ENCODE measurements at places on chromosomes 12 and 14. TPM values are rescaled to one million over a fixed set of nuclear protein-coding genes. Genes with fewer than 3 reads are reported as not detected.

- DNase-seq = no peak
These were observed 171.1 kb downstream of the PRKCH start for GRCh38 chr14:61492474-61492873.

SERPINA9 gene
- not detected for polyA plus RNA-seq

CLEC1B gene
- not detected for polyA plus RNA-seq

DLK1 gene
- not detected for polyA plus RNA-seq

- DNase-seq = no peak
These were observed 8.1 kb downstream of the SHMT2 start for GRCh38 chr12:57237596-57237931.

DNA sequence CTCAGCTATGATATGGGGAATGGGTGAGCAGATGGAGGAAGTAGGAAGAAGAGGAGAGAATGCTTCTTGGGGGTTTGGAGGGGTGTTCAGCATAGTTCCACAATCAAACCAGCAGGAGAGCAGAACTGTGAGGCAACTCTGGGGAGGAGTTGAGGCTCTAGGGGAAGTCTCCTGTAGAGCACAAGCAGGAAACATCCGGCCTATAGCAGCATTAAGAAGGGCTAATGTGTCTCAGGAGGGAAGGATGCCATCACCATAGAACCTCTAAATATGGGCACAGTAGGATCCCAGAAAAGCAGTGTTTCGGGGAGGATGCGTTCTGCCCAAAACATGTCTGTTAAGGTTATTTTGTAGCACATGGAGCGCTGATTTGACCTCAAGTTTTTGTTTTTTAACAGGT is 8.4 kb upstream of the SALL2 start:
- no peak for DNase-seq

- no peak for DNase-seq
These were observed 1.7 kb downstream of the TUBA1A start for GRCh38 chr12:49187184-49187583.

- no peak for DNase-seq
These were observed 64.7 kb downstream of the MAP3K9 start for GRCh38 chr14:70744641-70745040.

SAMD15 gene
- 0.77 TPM for polyA plus RNA-seq

DNA sequence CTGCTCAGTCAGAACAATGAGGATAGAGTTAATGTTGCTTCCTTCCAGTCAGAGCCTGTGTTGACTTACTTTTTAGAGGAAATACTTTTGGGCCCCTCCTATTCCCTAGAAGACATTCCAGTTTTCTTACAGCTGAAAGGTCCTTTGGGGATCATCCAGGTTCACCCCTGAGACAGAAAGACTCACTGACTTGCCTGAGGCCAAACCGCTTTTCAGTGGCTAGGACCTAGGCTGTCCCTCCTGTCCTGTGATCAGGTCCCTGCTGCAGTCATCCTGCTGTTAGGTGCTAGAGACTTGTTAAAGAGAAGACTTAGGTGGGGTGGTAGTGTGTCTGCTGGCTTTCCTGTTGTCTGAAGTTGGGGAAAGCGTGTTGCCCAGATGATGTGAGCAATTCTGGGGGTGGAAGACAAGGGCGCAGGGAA is 39.6 kb downstream of the SUSD6 start:
- no peak for DNase-seq

MIP gene
- polyA plus RNA-seq = not detected

DNA sequence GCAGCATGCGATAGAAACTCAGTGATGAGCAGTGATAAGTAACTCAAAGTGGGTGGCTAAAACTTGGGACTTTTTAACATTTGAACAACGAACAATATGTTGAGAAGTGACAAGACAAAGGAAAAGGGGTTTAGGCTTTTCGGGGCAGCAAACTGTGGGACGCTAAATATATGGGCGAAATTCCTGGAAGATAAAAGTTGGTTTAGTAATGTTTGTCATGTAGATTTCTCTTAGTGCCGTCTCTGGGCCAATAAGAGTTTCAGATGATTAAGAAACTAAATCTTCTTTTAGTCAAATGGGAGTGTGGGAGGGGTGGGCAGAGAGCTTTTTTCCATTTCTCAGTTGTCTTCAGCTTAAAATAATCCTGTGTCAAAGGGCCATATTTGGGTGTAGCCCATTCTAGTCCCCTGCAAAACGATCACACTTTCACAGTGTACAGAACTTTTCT is 41.7 kb upstream of the FUT8 start:
- DNase-seq = no peak

DNA sequence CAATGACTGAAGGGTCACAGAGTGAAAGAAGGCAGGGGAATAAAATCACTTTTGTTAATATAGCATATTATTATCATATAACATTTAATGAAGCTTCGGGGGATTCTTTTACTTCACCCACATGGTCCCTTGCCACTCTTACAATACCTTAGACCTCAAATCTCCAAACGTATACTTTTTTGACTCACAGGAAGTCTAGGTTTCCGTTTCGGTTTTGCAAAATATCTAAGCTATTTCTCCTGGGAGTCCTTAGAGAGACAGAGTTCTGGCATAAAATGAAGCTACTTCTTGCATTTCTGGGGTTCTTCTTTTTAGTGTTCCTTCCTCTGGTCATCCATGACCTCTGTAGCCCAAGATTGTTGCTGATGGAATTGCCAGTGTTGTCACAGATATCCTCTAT is 590.5 kb upstream of the ATP2B1 start:
- DNase-seq = no peak

DNA sequence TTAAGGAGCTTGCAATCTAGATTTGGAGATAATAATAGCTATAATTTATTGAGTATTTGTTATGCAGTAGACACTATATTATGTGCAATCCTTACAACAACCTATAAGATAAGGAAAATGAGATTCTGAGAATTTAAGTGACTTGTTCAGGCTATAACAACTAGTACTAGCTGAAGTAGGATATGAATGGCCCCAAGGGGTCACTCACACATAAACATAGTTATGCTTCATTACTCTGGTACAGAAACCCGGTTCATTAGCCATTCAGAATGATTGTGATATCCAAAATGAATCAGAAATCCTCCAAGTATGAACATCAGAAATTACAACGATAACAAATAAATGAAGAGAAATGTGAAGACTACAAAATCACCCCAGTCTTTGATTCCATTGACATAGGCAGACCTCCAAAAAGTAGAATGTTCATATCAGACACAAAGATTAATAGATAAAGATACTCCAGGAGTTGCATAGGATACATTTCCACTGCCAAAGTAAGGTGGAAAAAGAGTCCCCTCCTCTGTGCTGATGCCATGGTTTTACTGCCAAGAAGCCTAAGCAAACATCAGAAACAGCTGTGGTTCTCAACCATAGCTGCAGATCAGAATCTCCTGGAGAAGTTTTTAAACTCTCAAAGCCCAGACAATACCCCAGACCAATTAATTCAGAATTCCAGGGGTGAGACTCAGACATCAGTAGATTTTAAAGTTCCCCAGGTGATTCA is 8.6 kb upstream of the NID2 start:
- DNase-seq = no peak

DNA sequence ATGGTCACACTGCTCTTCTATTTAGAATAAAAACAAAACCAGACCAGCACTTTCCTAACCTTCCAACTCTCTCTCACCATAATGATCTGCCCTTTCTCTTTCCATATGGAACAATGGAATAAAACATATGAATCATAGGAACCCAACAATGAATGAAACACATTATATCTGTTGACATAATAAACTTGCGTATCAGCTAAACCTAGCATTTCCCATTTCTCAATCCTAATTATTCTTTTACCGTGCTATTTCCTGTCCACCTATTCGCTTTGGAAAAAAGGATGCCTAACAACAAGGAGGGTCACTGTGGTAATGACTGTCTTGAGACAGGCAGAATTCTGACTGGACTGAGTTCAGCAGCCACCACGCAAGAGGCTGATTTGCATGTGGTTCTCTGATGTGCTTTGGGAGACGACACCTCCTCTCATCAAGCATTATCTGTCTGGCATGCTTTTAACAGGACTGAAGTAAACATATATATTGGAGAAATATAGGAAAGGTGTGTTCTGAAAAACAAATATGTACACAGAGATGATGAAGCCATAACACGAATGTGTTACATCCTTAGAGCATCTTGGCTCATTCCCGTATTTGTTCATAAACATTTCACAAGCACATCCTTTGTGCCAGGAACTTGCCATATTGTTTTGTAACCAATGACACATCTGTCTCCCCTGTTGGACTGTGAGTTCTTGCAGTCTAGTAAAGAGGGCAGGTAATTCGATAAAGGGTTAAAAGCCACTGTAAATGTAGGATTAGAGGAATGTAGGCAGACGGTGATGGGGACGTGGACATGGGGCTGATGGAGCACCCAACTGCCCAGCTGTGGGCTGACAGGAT is 87.7 kb downstream of the PTPRB start:
- DNase-seq = no peak

DNA sequence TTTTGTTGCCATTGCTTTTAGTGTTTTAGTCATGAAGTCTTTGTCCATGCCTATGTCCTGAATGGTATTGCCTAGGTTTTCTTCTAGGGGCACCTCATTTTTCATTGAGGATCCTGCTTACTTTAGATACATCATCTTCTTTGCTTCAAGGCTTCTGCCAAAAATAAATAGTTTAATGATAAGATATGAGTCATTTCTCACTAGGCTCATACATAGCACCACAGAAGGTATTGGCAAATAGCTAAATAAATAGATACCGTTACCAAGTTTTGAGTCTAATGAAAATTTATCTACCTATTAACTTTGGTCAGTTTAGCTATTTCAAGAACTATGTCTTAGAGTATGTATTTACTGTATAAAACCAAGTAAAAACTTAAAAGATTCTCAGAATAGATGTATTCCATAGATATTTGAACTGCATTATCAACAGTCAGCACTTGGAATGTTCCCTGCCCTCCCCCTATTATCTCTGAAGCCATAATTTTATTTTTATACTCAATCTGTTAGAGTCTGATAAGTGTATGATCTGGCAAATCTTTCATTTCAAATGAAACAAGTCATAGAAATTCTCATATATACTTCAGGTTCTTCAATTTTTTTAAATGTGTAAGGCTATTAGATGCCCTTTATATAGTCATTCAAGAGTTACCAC is 310.2 kb downstream of the CCDC91 start:
- DNase-seq = no peak

FAM181A gene
- polyA plus RNA-seq = not detected

TEX52 gene
- not detected for polyA plus RNA-seq

WNT1 gene
- polyA plus RNA-seq = not detected

All from keratinocyte (primary cell).